ENCODE measurements at places on chromosomes 16 and 17.

DNA sequence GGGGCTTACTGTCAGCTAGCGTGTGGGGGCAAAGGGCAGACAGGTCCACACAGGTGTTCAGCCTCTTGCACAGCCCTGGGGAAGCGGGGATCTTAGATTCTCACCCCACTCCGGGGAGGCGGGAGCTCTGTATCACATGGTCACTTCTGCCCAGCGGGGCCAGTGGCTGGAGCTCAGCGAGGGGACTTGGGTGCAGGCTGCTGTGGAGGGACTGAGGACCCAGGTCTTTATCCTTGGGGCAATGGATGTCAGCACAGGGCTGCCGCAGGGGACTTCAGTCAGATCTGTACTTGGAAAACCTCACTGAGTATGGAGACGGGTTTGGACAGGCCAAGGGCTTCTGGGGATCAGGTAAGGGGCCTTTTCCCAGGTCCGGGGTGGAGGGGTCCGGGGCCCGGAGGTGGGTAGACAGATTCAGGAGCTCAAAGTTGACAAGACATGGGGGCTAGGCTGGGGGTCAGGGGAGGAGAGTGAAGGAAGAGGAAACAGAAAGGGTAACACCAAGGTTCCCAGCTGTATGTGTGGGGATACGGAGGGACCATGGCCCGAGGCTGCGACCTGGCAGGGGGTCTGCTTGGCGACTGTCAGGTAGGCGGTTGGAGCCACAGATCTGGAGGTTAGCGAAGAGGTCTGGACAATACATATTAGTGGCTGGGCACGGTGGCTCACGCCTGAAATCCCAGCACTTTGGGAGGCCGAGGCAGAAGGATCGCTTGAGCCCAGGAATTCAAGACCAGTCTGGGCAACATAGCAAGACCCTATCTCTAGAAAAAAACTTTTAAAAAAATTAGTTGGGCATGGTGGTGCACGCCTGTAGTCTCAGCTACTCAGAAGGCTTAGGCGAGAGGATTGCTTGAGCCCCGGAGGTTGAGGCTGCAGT lies 15.1 kb upstream of the BAIAP2 start:
- DNase-seq = peak; percentile 14

DNA sequence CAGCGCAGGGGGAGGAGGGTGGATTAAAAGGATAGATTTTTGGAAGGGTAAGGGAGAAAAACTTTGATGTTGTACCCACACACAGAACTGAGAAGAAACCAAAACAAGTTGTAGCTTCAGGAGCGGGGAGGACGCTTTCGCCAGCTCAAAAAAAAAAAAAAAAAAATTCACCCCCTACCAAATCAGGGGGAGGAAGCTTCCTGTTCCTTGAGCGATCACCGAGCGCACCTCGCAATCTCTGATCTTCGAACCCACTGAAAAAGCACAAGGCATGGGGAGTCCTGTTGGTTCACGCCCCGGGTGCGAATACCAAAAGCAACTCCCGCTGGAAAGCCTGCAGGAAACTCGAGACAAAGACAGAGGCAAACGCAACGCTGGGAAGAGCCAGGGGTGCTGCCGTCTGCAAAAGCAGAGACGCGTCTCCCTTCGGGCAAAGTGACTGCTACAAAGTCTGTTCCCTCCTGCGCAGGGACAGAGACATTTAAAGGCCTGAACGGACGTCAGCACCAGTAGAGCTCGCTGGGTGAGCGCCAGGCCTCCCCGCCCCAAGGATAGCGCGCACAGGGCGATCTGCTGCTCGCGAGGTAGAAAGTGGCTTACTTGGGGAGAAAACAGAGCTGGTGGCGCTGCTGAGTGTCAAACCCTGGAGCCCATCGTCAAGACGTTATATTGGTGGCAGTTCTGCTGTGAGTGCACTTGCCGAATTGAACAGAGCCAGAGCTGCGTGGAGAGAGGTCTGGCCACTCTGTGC lies 190.4 kb downstream of the USP22 start:
- DNase-seq = peak; percentile 38

DNA sequence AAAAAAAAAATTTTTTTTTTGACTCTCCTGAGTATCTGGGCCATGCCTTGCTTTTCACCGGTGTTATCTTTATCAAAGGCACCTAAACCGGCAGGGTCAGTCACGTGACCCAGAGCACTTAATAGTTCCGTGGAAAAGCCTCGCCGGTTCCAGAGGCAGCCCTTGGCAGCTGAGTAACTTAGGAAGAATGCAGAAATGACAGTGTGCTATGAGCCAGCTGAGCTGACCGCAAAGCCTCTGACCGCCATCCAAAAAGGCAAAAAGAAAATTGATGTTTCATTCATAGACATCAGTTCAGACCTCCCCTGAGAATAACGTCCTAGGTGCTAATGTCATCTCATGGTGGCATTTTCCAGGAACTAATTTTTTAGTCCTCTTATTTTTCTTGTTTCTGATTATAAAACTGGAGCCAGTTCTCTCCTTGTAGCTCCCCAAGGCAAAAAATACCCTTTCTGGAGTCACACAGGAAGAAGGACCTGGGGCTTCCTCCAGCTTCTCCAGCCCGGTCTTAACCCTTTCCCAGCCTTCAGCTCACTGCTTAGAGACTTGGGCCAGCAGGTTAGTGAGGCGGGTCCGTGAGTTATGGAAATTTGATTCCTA lies 122.6 kb downstream of the SOCS1 start:
- DNase-seq = no peak

DNA sequence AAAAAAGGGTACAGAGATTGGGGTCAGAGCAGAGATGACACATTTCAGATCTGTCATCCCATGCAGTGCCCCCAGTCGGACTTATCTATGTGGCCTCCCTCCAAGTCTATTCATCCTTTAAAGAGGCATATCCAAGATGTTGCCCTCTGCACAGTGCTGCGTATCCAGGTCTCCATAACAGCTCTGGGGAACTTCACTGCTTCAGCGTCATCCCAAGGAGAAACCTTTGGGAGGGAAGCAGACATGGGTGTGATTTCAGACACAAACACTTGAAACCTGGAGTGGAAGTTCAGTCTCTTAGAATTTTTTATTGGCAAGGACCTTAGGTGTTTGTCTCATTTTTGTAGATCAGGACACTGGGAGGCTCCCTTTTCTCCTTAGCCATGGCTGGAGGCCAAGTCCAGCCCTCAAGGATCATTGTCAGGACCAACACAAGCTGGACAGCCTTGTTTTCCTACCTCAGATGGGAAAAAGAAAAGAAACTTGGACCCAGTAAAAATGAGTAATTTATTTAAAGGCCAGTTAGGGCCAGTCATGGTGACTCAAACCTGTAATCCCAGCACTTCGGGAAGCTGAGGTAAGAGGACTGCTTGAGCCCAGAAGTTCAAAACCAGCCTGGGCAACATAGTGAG lies 23.9 kb upstream of the NLK start:
- DNase-seq = no peak

DNA sequence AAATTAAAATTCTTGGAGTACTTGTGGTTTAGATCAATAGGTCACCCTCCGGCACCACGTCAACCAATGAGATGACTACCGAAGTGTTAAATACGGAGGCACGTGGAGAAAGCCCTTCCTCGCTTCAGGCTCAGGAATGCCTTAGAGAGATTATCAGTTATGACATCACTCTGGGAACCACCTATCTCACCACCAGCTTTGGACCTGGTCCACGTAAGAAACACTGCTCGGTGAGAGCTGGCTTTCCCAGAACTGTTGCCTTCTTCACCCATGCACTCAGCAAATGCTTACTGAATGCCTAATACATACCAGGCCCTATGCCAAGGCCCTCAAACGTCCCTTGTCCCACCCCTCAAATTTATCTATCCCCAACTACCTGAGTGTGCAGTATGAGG lies 71.3 kb downstream of the SMG6 start:
- no peak for DNase-seq

- DNase-seq = no peak
Observed at GRCh38 chr16:4536391-4537106, 2.0 kb downstream of the CDIP1 start.

DNA sequence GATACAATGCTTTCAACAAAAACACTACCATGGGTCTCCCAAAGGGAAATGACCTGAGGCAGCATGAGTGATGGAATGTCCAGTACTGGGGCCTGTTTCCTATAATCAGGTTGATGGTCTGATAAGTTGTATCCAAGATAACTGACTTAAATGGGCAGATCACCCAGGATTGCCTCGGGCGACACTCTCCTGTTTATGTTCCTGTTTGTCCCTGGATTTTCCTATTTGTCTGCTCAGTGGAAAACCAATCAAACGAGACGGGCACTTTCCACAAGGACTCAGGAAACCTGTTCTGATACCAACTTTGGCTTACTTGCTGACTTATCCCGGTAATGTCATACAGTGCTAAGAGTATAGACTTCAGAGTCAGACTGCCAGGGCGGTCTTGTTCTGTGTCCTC lies 27.4 kb downstream of the USP43 start:
- no peak for DNase-seq

- no peak for DNase-seq
Observed at GRCh38 chr17:33115366-33115765, 123.7 kb downstream of the SPACA3 start.

DNA sequence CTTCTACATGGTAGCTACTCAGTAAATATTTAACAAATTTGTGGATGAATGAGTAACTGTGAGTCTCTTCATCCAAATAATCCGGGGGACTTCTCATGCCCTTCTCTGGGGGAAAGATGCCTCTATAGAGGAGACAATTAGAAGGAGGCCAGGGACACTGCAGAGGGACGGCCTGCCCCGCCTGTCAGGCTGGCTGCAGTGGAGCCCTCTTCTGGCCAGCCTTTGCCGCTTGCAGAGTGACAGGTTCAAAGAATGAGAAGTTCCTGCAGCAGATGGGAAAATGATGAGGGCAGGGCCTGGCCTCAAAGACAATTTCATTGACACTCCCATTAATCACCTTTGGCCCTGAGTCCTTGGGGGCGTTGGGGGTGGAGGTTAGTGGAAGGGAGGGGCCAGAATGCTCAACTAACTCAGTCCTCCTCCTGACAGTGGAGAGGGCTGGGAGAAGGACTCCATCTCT lies 339.0 kb downstream of the MAF start:
- DNase-seq = peak; percentile 53

DNA sequence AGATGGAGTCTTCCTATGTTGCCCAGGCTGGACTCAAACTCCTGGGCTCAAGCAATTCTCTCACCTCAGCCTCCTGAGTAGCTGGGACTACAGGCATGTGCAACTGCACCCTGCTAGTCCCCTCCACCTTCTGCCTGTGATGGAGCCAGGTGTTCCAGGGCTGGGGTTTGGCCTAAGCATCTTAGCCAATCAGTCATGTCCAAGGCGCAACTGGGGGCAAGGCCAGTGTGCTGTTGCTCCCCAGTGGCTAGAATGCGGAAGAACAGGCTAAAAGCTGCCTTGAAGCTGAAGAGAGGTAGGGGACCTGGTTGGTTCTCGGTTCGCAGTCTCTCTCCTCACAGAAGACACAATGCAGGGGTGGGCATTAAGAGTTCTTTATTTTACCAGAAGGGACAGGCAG lies 18.6 kb downstream of the FLOT2 start:
- DNase-seq = peak; percentile 34

GRCh38 chr16:10088380-10088793 lies 93.8 kb downstream of the GRIN2A start:
- no peak for DNase-seq

GRCh38 chr17:77490361-77491183 lies 349.8 kb downstream of the SEC14L1 start:
- no peak for DNase-seq

GRCh38 chr16:67451061-67451703 lies 20.3 kb downstream of the HSD11B2 start:
- DNase-seq = no peak

DNA sequence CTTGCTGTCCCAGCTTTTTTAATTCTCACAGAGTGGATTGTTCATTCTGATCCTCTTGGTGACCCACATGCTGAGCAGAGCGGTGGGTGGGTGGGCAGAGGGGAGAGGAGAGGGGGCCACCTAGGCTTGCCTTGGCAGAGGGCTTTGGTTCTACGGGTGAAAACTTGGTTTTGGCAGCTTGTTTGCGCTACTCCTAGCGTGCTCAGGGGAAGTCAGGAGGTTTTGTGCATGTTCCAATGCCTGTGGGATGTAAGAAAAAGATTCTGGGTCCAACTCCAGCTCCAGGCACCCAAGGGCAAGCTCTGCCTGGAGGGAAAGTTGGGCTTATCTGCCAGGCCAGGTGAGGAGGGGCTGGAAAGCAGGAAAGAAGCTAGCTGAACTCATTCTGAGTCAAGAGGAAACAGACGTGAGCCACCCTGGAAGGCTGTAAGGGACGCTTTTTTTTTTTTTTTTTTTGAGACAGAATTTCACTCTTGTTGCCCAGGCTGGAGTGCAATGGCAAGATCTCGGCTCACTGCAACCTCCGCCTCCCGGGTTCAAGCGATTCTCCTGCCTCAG lies 169.1 kb downstream of the WSCD1 start:
- DNase-seq = no peak

DNA sequence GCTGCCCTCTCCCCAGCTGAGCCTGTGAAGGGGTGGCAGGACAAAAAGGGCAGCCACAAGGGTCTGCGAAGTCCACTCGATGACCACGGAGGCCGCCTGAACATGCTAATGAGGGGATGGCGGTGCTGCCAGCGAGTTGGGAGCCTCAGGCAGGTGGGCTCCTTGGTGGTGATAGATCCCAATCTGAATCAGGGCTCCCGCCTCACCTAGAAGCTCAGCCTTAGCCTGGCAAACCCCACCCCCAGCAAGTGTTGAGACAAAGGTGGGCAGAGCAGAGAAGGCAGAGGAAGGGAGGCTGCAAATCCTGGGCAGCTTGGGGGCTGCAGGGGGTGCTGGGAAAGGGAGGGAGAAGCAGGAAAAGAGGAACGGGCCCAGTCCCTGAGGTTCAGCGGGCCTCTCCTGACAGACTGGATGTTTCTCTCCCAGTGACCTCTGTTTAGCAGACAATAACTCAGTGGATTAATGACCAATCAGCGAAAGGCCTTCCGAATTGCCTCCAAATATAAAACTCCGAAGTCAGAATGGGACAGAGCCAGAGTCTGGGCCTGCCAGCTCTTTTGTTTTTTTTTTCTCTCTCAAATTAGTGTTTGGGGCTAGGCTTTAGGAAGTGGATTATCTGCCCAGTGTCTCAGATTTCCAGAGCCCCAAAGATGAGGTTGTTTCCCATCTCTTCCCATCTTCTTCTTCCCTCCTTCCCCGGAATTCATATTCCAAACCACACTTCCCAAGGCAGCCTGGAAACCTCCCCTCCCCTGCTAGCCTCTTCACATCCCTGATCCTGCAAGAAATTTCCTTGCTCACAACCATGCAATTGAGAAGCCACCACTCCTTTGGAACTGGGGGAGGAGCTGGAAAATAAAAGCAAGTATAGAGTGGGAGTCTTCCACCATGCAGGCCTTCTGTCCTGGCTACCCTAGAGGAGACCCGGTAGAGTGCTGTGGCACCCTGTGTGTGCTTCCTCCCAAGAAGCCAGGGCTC lies 15.2 kb upstream of the HOXB2 start:
- DNase-seq = no peak

Measured in activated naive CD4-positive, alpha-beta T cell treated with anti-CD3 and anti-CD28 coated beads, Interleukin-2, amount 10 ng/mL, durations not matched to agents 7 days and 5 days (primary cell).